ENCODE measurements at places on chromosomes 11 and 22. TPM values are rescaled to one million over a fixed set of nuclear protein-coding genes. Genes with fewer than 3 reads are reported as not detected.

Gene CTSF
- 1.5 TPM for total RNA-seq

Gene ACCSL
- total RNA-seq = not detected

Gene TNNT3
- 6.0 TPM for total RNA-seq

Gene KRTAP5-1
- total RNA-seq = not detected

Gene OR10A2
- not detected for total RNA-seq
